Kidney capillary endothelial cell (primary cell): ENCODE measurements at places on chromosomes 3 and 15.

DNA sequence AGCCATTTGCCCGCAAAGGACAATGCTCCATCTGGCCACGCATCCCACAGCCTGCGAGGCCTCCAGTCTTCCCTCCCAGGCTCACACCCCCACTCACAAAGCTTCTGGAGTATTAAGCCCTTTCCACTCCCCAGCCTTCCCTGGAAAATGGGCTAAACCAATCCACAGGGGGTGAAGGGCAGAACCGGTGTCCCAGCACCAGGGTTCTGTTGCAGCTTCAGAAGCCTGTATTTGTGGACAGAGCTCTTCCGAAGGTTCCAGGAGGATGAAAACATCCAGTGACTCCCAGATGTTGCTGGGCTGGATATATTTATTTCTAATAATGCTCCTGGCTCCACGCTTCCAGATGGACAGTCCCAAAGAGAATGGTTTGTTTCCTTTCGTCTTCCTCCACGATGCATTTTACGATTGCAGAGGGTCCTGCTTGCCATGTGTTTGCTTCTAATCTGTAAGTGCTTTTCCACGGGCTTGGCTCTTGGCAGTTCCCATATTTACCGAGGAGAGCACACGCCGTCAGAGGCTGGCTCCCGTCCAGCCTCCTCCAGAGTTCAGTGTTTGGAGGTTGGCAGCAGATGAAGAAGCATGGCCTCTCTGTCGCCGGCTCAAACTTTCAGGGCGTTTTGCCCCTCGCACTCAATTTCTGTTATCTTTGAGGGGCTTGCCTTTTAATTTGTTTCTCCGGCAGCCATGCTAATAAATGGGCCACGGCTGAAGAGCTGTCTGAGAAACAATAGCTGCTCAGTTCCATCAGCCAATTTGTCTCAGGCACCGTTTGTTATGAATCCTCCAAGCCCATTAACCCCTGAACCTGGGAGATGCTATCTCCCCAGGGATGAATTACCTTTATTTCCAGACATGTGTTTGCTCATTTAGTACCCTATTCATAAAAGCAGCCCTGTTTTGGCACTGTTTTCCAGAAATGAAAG is 367.9 kb upstream of the PROK2 start:
- no peak for DNase-seq

DNA sequence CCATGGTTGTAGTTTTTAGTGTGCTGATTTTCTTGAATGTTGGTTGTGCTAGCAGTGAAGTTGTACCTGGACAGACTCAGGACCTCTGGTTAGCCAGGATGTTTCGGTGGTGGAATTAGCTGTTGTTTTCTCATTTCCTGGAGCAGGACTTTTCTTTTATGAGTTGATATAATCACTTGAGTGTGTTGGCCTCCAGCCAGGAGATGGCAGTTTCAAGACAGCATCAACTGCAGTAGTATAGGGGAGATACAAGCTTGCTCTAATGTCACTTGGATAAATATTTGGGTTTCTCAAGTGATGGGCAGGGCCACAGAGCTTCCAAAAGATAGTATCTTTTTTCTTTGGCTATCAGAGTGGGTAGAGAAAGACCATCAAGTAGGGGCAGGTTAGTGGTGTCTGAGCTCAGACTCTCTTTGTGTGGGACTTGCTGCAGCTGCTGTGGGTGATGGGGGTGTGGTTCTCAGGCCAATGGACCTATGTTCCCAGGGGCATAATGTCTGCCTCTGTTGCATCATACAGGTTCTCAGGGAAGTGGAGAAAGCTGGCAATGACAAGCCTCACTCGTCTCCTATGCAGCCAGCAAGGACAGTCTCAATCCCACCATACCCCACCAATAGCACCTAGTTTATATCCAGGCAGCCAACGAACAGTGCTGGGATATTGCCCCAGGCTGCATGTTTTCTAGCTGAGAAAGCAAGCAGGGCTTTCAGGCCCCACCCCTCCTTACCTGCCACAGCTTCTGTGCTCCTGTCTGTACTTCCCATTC is 14.6 kb upstream of the OR5K2 start:
- DNase-seq: no peak

- no peak for DNase-seq
Measured at GRCh38 chr3:20035019-20035418, 5.2 kb upstream of the KAT2B start.

DNA sequence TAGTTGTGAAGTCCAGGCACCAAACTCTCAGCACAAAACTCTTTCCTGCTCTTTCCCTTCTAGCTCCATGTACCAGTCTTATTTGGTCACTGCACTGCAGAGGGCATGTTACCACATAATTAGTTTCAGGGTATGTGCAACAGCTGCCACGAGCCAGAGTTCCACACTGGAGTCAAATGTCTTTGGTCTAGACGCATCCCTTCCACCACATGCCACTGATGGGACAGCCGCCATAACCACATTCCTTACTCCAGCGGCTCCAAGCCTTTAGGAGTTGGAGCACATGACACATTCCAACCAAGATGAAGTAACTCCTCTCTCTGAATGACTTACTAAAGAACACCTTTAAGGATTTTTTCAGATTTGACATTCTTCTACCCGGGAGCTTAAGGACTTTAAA is 153.4 kb downstream of the ERC2 start:
- no peak for DNase-seq

GRCh38 chr3:122776675-122777468 is 16.8 kb downstream of the HSPBAP1 start:
- DNase-seq: no peak

DNA sequence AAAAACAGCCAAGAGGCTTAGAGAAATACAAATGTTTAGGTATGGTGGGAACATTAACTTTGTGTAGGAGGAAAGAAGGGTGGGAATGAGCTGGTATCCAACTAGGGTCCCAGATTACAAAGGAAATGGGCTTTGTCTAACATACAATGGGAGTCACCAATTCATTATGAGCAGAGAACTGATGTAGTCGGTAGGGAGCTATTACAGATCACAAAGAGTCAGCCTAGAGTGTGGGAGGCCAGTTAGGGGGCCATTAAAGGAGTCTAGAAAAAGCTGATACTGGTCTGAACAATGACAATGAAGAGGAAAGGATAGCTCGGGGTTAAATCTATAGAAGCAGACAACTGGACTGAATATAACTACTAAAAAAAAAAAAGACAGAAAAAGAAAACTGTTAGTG is 15.5 kb downstream of the ANO10 start:
- no peak for DNase-seq

DNA sequence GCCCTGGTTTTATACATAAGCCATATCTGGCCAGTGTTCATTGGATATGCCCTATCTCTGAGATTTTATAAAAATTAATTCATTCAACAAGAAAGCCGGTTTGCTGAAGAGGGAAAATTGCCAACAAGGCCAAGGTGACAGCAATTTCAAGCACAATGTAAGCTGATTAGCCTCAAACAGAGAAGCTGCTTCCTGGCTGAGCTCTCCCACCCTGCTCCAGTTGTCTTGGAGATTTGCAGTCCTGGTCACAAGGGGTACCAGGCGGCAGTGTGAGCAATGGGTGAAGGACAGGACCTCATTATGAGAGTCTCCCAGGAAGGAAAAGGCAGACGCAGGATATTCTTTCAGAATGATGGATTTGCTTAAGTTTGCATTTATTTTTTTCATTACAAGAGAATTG is 5.4 kb upstream of the THSD4 start:
- no peak for DNase-seq

DNA sequence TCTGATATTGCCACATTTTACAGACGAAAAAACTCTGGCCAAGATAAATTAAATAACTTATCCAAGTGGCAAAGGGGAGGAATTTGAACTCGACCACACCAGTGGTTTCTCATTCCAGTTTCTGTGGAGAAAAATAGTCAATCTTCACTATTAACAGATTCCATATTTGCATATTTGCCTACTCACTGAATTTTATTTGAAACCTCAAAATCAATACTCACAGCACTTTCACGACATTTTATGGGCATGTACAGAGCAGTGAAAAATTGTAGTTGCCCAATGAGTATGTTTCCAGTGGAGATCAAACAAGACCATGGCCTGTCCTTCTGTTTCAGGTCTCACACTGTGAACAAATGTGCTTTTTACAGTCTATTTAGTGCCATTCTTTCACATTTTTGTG is 374.3 kb downstream of the MAGI1 start:
- DNase-seq: no peak

GRCh38 chr3:141367038-141367730 is 1.1 kb upstream of the ZBTB38 start:
- peak; percentile 25 for DNase-seq

DNA sequence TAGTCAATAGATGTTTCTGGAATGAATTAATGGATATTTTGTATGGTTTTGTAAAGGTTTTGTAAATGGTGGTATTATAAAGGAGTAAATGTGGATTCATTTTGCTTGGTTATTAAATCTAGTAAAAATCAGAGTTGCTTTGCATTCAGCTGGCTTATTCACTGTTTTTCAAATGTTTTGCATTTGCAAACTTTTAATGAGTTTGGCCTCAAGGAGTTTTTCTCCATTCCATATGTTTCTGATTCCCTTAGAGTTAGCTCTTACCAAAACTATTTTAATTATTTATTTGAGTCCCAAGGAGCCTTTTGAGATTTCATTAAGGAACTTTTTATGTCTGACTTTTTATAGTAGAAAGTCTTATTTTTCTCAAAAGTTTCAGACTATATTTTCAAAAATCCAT is 992.2 kb downstream of the DIPK2A start:
- DNase-seq: no peak

DNA sequence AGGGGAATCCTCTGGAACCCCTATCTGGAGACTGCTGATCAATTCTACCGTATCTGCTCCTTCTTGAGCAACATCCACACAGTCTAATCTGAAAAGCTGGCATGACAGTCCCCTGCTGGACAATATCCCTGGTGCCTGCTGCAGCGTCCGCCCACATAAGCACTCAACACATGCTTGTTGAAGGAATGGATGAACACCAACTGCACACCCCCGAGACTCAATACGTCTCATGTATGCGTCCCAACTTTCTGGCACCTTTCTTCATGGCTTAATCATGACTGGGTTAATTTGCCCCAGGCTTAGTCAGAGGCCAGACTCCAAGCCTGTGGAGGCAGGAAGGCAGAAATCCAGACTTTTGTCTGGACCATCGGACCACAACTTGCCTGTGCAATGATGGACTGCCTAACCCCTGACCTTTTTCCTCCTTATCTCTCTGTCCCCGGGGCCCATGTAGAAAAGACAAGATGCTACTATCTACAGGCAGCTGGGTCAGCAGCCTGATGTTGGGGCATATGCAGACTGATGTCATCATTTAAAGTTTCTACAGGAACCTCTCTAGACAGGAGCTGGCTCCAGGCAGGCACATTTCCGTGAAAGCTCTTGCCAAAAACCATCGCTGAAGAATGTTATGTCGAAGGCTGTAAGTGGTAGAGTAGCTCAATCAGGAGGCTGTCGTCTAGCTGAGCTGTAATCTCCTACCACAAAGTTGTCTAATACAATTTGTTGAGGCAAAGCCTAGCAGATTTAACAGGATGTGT is 114.1 kb upstream of the TPM1 start:
- DNase-seq: peak; percentile 97

- peak; percentile 39 for DNase-seq
Measured at GRCh38 chr15:32909431-32909830, 191.6 kb downstream of the GREM1 start.

- no peak for DNase-seq
Measured at GRCh38 chr3:53536282-53536681, 41.9 kb downstream of the CACNA1D start.

DNA sequence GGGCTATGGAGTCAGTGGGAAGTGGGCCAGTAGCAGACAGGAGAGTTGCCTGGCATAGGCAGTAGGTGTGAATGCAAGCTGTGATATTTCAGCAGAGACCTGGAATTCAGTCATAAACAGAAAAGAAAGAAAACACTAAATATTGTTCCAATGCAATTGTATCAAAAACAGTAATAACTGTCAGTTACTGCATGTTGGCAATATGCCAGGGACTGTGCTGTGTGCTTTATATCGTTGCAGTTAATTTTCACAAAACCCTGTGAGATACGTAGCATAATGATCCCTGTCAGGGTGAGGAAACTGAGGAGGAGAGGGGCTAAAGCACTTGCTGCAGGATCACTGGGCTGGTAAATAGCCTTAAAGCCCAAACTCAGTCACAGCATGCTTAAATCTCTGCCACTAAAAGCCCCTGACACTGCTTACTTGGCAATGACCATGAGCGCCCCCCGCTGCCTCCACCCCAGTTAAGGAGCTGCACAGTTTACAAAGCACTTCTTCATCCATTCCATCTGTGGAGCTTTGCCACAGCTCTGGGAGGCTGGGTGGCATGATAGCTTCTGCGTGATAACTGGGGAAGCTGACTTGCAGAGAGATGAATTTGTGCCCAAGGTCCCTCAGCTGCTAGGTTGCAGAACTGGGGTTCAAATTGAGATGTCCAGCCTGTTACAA is 3.9 kb downstream of the SLC6A1 start:
- DNase-seq: no peak

DNA sequence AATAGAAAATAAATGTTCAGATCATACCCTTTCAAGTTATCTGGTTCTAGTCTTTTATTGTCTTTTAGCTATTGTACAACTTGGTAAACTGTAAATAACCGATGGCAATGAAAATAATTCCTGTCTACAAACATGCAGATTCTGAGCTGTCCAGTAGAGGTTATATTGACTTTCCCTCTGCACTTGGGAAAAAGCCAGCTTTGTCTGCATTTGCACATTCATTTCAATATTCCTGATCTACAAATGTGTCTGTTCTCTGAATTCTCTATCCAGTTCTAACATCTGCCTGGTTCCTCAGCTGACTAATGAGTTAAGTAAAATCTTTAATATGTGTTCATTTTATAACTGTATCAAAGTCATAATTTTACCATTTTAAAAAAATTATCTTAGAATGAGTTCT is 408.5 kb downstream of the ERC2 start:
- no peak for DNase-seq

DNA sequence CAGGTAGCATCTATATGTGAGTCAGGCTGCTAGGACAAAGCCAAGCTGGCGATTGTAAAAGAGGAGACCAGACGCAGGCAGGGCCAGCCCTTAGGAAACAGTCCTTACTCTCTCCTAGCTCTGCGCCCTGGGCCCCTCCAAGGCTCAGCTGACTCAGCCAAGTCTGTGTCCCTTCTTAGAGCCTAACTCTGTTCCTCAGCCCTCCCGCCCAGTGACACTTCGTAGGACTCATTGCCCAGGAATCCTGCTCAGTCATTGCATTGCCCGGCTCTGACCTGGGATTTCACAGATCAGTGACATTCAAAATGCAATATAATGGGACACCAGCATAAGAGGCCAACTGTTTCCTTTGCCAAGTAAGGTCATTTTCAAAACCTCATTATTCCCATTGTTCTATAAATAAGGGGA is 244.2 kb downstream of the TLE3 start:
- peak; percentile 73 for DNase-seq

- no peak for DNase-seq
Measured at GRCh38 chr3:102530415-102531181, 95.8 kb downstream of the ZPLD1 start.

GRCh38 chr3:33139996-33140395 is 26.2 kb downstream of the CRTAP start:
- no peak for DNase-seq

DNA sequence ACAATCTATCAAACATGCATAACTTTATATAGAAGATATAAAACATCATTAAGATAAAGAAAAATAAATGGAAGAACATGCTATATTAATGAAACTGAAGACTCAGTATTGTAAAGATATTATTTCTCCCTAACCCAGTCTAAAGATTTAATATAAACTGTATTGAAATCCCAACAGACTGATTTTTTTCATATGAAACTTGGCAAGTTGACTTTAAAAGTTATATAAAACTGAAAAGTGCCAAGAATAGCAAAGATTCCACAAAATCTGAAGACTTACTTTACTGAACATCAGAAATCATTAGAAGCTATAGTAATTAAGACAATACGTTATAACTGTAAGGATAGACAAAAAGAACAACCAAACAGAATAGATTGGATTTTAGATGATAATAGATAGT is 531.3 kb upstream of the MCTP2 start:
- no peak for DNase-seq

- DNase-seq: no peak
Measured at GRCh38 chr3:64890006-64890405, 202.2 kb upstream of the ADAMTS9 start.
